ENCODE measurements at places on chromosomes 2 and 18.

DNA sequence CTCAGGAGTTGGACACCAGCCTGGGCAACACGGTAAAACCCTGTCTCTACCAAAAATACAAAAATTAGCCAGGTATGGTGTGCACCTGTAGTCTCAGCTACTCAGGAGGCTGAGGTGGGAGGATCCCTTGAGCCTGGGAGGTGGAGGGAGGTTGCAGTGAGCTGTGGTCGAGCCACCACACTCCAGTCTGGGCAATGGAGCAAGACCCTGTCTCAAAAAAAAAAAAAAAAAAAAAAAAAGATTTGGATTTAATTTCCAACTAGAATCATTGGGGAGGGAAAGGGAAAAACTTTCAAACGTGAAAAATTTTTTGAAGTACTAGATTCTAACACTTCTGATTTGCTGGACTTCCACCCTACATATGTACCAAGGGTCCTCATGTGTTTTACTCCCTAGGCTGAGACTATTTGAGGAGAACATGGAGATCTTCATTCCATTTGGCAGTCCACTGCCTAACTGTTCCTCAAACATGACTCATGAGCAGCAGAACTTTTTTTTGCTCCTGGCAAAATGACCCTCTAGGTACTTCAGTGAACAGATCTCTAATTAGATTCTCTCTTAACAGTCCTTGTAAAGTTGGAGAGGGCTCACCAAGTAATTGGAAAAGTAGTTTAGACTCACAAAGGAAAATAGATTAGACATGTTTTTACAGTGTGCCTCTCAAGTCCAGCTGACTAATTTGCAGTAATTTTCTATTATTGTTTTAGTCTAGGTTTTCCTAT, 267.6 kb downstream of the METTL4 start:
- DNase-seq = no peak

- DNase-seq = no peak
Measured at GRCh38 chr2:11248-11941, 34.9 kb downstream of the FAM110C start.

GRCh38 chr2:167715932-167716331, 531.5 kb downstream of the STK39 start:
- no peak for DNase-seq

DNA sequence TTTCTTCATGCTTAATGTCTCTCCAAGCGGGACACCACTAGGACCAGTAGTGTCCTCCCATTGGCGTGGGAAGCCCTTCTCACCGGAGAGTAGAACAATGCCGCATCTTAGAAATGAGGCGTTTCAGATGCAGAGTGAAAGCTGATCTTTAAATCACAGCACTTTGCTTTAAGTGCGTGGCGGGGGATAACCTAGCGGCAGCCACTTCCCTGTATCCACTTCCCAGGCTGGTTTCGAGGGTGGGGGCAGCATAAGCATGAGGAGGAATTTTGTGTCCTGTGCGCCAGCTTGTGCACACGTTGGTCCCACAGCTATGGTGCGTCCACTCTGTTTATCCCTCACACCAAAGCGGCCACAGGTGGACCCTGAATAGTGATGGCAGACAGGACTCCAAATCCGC, 63.1 kb downstream of the MBP start:
- no peak for DNase-seq

DNA sequence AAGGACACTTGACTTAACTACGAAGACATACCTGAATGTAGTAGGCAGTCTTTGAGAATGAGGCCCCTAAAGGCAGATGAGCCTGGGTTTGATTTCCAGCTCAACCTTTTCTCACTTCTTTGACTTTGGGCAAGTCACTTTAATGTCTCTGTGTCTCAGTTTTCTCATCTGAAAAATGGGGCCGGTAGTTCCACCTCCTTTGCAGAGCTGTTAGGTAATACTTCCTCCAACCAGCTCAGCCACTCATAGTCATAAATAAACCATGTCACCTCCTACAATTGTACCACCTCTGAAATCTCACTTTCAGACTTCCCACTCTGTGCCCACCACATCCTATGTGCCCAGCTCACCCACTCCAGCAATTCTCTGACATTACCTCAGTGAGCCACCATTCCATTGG, 10.4 kb downstream of the ARHGAP25 start:
- DNase-seq = no peak

- DNase-seq = no peak
Measured at GRCh38 chr2:184302506-184302905, 295.8 kb upstream of the ZNF804A start.

- no peak for DNase-seq
Measured at GRCh38 chr2:54569745-54570301, 113.7 kb downstream of the SPTBN1 start.

DNA sequence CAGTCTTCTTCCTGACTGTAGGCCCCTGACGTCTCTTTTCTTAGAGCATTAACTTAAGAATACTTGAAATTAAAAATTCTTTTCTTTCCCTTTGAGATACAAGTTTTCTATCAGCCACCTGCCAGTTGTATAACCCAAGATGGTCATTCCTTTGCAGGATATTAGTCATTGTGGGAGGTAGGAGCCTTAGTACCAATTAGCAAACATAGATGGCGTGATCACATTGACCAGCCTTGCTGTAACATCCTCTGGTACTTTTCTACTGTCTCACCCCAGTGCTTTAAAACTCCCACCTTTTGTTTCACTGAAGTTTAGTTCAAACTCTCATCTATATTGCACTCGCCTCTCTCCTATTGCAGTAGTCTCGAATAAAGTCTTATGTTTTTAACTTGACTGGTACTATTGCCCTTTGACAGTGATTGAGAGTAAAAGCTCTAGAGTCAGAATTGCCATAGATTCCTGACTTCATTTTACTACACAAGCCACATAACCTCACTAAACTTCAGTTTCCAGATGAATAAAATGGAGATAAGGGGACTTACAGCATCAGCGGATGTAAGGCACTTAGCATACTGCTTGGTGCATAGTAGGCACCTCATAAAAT, 74.1 kb downstream of the VRK2 start:
- DNase-seq = no peak

DNA sequence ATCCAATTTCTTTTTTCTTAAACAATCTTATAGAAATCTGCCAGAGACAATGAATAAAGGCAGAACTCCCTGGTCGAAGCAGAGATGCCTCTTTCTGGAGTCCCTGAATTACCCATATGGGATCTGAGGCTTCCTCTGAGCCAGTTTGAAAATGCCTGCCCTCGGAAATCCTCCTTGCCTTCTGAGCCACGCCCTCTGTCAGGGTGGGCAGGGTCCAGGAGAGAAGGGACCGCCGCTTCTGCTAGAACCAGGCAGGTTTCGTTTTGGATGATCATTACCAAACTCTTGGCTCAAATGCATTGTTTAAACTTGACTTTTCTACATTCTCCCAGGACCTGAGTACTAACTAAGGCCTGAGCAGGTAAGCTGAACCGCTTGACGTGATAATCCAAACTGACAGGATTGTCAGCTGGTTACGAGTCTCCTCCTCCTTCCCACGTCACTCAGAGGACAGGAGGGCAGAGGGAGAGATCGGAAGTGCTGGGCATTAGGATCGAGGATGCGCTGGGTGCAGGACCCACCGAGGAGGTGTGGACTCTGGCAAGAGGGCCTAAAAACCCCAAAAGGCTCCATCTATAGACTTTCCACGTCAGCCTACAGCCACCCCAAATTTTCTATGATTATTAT, 128.4 kb downstream of the KLHL29 start:
- no peak for DNase-seq

DNA sequence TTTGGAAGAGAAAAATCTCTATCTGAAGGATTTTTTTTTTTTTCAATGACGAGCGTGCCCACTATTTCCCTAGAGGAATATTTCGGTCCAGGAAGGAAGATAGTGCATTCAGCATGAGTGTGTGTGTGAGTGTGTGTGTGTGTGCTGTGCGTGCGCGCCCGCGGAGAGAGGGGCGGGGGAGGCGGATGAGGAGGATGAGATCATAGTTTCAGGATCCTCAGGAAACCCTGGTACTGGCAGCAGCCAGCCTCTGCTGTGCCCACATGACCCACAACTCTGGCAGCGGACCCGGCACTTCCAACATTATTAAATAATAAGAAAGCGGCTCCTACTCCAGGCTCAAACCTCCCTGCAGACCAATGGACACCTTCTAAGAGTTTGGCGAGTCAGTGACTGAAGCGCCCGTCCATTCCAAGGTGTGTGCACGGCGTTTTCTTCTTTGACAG, 217.0 kb upstream of the DTNA start:
- DNase-seq = no peak

- DNase-seq = no peak
Measured at GRCh38 chr2:158482594-158482993, 25.8 kb downstream of the PKP4 start.

- no peak for DNase-seq
Measured at GRCh38 chr2:216408426-216409290, 3.6 kb upstream of the SMARCAL1 start.

- no peak for DNase-seq
Measured at GRCh38 chr2:13758412-13758811, 874.1 kb upstream of the LRATD1 start.

GRCh38 chr2:42045848-42046748, 1.7 kb upstream of the PKDCC start:
- DNase-seq = no peak

GRCh38 chr18:74400813-74401212, 56.3 kb downstream of the DIPK1C start:
- DNase-seq = no peak

GRCh38 chr18:24795129-24795528, 334.7 kb downstream of the HRH4 start:
- DNase-seq = no peak

DNA sequence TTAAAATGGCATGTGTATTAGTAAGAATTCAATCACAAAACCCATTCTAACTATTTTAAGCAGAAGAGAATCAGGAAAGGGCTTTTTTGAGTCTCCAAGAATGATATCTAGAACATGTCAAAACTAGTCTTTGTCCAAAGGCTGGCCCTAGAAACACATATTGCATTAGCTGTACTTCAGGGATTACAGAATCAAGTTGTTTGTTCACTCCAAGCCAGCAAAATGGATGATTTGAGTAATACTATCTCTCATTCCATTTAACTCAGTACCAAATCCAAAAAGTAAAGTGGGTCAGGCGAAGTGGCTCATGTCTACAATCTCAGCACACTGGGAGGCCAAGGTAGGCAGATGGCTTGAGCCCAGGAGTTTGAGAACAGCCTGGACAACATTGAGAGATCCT, 41.3 kb downstream of the ATF2 start:
- DNase-seq = no peak

DNA sequence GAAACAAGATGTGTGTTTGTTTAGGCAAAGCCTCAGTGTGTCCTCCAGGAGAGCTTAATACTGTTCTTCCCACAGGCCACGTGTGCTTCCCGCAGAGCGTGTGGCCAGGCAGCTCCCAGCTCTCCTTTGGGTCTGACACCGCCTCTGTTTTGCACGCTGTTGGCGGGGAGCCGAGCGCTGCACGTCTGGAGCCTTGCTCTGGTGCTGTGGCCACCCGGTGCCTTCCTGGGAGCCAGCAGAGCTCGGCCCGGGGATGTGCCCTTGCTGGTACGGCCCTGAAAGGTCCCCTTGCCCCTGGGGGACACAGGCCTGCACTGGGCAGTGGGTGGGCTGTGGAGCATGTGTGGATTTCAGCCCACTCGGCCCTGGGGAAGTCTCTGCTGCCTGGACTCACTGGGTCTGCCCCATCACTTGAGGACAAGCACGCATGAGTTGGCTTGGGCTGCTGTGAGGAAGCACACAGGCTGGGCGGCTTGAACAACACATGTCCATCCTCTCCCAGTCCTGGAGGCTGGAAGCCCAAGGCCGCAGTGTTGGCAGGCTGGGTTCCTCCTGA, 160.7 kb upstream of the HDAC4 start:
- DNase-seq = no peak

DNA sequence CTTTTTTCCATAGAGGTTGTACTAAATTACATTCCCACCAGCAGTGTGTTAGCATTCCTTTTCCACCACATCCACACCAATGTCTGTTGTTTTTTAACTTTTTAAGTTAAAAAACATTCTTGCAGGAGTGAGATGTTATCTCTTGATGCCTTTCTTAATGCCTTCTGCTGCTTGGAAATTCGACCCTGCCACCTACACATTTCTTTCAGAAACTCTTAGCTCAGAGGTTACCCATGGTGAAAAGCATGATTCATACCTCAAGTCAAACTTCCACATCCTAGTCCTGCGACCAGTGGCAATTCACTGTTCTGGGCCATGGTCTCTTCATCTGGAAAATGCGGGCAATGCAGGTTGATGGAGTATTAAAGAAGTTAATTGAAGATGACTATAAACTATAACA, 12.7 kb upstream of the HNMT start:
- no peak for DNase-seq

- no peak for DNase-seq
Measured at GRCh38 chr2:106115250-106115649, 78.9 kb downstream of the UXS1 start.

GRCh38 chr18:69674292-69674877, 273.3 kb downstream of the CD226 start:
- DNase-seq = no peak

DNA sequence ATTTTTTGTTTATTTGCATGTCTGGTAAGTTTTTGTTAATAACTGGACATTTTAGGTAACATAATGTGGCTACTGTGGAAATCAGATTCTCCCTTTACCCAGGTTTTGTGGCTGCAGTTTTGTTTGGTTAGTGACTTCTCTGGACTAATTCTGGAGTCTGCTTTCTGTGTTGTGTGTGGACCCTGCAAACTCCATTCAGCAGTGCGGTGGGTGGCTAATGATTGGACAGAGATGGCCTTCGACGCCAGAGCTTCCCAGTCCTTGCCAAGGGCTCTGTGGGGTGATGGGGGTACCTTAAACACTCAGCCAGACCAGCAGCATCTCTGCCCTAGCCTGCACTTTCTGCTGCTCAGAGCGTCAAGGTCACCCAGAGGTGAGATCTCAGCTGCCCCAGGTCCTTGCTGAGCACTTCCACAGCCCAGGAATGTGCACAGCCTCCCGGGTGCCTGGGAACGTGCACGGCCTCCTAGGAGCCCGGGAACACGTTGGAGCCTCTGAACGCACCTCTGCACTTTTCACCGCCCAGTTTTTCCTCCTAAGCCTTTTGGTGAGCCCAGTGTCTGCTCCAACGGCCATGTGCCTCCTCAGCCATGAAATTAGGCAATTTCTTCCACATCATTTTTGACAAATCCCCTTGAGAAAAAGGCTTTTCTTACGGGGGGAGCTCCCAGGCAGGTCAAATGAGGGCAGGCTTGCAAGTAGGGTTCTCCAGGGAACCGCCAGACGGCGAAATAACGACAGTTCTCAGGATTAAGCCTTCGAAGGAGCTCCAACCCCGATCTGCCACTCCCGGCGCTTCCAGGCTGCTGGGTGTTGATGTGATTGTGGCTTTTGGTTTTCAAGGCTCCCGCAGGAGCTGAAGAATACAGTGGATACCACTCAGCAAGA, 35.2 kb upstream of the KLF11 start:
- no peak for DNase-seq

- DNase-seq = no peak
Measured at GRCh38 chr2:211939177-211939576, 599.4 kb downstream of the ERBB4 start.

DNA sequence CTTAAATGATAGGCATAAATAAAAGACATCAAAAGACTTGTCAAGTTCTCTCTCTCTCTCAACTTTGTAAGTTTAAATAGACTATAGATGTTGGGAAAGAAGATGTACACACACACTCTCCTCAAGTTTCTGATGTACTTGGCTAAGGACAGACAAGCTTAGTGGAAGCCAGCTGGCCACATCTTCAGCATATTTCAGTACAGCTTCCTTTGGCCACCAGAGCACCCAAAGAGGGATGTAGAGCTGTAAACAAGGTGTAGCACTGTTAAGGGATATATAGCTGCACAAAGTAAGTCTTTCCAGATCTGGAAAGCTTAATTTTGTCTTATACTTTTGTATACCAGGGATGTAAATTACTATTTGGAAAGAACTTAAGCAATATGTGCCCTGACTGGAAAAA, 64.3 kb upstream of the MSTN start:
- DNase-seq = no peak

GRCh38 chr18:58578835-58579560, 49.9 kb downstream of the ALPK2 start:
- no peak for DNase-seq
